Anterior cingulate cortex (tissue), 58 donors: ENCODE measurements at places on chromosomes 2 and 18.

DNA sequence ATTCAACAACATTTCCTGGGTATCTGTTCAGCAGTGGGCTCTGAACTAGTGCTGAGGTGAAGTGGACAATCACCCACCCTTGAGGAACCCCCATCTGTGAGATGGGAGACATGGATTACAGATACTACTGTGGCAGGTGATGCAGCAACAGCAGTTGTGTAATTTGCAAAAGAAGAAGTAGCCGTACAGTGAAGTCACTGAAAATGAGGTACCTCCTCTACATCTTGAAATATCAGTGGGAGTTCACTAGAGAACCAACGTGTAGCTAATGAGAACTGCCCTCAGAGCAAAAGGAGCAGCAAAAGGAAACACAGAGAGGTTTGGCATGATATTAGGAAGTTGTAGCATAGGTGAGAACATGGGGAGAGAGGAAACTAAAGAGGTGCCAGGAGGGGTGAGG lies 41.3 kb downstream of the VSNL1 start:
- DNase-seq, result no peak

- DNase-seq, result no peak
Measured at GRCh38 chr2:219991116-219991515, 363.7 kb downstream of the SLC4A3 start.

DNA sequence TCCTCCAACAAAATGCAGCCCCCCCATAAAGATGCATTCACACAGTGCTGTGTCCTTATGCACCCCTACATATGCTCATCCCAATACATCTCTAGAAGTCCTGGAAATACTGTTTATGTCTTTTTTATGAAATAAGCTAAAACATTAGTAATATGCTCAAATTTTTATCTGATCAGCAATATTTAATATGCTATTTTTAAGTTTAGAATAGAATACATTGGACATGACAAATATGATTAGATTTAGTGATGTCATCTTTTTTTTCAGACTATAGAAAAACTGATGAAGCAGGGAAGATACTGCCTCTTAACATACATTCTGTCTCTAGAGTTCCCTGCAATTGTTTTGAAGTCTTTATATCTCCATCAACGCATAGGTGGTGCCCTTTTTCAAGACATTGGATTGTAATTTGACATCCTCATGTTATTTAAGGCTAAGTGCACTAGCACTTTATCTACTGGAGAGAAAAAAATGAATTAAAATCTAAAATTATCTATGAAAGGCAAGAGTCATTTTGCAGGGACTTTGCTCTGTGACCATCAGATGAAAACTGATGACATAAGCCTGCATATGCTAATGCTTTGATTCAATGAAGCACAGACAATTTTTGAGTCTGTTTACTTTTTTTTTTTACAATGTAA lies 395.3 kb downstream of the LPIN1 start:
- no peak for DNase-seq

GRCh38 chr2:20868377-20868776 lies 45.5 kb upstream of the LDAH start:
- no peak for DNase-seq

DNA sequence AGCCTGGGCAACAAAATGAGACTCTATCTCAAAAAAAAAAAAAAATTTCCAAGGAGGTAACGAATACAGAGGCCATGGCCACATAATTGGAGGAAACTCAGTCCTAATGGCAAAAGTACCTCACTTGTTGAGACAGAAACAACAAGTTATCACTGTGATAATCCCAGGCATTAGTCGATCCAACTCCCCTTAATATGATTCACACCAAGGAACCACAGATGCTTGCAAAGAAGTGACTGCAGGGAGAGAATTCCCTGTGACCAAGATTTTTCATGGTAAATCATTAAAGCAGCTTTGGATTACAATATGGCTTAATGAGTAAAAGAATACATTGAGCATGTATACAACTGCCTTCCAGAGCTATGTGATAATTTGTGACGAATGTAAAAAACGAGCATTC lies 80.4 kb upstream of the RNU4ATAC start:
- DNase-seq, result no peak

- no peak for DNase-seq
Measured at GRCh38 chr2:180677930-180678624, 302.3 kb upstream of the UBE2E3 start.

DNA sequence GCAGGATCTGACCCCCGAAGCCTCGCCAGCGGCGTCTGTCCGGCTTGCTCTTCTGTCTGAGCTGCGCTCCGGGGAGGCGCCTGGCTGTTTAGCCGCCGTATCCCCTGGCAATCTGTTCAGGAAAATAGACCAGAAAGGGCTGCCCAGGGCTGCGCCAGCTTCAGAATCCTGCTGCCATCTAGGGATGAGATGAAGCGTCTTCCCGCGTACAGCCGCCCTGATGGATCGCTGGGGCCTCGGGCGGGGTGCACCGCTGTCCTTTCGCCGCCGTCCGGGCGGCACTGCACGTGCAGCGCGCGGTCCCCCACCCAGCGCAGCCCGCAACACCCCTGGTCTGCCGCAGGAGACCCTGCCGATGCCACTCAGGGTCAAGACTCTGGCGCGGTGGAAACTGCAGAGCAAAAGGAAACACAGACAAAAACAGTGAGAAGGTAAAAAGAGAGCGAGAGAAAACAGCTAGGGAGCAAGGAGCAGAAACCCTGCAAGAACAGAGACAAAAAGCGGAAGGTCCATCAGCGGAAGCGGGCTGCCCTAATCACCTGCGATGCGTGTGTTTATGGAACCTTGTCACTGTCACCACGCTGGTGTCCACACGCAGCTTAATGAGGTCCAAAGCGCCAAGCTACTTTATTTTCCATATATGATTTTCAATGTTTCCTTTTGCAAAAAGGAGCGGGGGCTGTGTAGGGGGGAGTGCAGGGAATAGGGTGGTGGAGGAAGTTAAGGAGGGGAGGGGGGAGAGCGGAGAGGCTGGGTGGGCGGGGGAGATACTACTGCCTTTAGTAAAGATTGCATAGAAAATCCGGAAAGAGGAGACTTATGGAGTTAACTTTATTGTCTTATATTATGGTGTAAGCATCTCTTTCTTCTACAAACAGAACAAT lies 2113.3 kb upstream of the PIK3C3 start:
- DNase-seq, result peak; percentile 65

DNA sequence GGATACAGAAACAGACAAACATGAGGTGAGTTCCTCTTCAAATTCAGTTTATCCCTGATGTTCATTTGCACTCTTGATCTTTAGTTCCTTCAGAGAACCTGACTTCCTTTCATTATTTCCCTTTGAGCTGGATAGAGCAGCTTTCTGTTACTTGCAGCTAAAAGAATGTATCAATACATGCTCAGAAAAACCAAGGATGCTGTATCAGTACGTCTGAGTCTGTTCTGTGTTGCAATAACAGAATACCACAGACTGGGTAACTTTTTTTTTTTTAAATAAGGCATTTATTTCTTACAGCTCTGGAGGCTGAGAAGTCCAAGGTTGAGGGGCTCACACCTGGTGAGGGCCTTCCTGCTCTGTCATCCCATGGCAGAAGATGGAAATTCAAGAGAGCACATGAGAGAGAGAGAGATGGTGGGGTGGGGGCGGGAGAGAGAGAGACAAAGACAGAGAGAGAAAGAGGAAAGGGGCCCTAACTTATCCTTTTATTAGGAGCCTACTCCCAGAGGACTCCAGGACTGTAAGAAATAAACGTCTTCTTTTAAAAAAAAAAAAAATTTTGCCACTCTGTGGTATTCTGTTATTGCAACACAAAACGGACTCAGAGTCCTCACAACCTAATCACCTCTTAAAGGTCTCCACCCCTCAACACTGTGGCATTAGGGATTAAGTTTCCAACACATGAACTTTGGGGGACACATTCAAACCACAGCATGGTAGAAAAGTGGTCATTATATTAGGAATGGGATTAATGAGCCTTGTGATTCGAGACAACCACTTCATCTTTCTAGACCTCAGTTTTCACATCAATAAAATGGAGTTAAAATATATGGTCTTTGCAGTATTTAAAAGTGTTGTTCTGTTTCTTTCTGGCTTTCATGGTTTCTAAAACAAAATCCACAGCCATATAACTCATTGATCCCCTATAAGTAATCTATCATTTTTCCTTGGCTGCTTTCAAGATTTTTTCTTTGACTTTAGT lies 18.4 kb upstream of the SELENOI start:
- DNase-seq, result no peak

DNA sequence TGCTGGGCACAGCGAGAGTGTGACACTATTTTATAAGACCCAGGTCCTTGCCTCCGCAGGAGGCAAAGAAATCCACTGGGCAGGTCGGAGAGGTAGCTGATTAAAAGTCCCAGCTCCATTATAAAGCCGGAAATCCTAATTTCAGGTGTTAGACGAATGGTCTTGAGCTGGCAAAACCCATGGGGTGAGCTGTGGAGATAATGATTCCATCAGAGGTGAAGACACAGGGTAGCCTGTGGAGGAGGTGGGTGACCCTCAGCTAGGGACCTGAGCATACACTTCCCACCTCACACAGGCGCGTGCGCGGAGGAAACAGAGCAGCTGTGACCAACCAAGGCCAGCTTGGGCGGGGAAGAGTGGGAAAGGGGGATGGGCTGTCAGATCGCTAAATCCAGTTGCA lies 201.7 kb upstream of the CXCR4 start:
- no peak for DNase-seq

- no peak for DNase-seq
Measured at GRCh38 chr2:105237045-105237765, 4.3 kb upstream of the GPR45 start.

- no peak for DNase-seq
Measured at GRCh38 chr2:161990741-161991140, 83.3 kb downstream of the DPP4 start.

- DNase-seq, result no peak
Measured at GRCh38 chr18:12656938-12657683, 796 bp downstream of the SPIRE1 start.

DNA sequence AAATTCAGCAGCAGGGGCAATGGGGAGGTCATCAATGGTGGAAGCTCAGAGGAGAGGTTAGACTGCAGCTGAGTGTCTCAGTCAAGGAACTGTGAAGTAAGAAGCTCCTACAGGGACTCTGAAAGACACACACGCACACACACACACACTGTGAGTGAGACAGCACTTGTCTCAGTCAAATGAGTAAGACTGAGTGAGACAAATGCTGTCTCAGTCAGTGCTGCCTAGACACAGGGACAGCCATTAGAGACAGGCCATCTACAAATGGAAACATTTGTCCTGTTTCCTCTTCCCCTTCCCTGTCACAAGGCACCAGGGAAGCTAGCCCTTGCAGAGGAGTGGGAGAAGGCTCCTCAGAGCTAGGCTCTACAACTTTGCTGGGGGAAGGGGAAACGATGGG lies 577.4 kb upstream of the GCFC2 start:
- DNase-seq, result no peak

DNA sequence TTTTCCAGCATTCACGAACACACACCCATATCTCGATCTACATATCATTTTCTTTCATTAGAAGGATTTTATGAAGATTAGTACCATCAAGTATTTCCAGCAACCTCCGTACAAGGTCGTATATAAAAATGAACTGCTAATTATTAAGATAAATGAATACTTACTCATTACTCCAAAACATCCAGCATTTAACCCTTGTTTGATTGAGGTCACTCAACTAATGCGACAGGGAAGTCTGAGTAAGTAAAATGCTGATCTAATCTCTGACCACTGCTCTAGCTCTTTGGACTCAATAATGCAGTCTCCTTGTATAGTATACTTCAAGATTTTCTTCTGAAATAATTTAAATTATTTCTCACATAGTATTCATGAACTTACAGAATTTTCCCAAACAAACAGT lies 2.0 kb downstream of the ABHD3 start:
- no peak for DNase-seq

DNA sequence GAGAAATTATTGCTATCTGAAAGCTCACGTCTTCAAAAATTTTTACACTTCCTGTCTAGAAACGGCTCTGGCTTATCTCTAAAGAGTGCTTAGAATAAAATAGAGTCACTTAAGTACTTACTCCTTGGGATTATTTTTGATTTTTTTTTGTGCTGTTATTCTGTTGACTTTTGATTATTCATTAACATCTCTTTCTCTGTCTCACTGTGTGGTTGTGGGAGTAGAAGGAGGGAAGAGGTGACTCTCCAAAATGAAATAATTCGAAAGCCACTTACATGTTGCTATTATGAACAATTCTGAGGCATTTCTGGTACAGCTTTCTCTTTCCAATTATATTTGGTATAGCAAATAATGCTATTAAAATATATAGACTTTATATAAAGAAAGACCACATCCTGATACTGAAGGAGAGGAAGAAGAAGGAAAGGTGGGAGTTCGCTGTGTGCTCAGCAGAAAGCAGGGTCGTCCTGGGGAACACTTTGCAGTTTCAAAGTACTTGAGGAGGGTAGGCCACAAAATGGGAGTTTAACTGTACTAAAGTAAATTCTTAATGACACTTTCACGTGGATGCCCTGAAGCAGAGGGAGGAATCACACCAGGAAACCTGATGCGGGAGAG lies 9.6 kb upstream of the MMADHC start:
- no peak for DNase-seq

- no peak for DNase-seq
Measured at GRCh38 chr18:13809531-13810255, 14.3 kb upstream of the MC5R start.

DNA sequence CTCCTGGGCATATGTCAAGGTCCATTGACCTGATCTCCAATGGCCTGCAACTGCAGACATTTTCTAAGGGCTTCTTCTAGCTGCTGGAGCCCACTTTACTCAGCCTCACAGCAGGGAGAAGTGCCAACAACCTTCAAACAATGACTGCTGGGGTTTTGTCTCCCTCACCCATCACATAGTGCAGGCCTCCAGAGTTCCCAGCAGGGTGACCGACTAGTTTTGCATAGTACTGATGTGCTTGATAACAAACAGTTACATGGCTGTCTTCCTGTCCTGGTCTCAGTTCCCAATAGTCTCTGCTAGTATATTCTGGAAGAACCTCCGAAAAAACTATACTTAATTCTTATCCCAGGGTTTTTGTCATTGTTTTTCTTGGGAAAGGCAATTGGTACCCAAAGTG lies 10.4 kb upstream of the NETO1 start:
- DNase-seq, result no peak

GRCh38 chr2:84022810-84023431 lies 436.2 kb downstream of the SUCLG1 start:
- peak; percentile 1 for DNase-seq

DNA sequence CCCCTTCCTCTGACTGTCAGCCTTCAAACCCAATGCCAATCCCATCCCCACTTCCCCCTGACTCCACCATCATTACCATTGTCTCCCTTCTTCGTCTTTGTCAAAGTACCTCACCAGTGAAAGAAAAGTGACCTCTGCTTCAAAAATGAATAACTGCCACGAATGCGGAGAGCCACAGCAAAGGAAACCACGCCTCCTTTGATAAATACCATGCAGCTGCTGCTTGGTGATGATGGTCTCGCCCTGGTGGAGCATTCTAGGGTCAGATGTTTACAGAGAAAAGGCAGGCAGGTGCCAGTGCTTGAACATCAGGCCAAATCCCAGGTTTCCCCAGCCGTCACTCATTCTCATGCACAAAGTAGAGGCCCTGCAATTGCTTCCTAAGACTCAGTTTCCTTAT lies 162.2 kb downstream of the BCL11A start:
- DNase-seq, result no peak

DNA sequence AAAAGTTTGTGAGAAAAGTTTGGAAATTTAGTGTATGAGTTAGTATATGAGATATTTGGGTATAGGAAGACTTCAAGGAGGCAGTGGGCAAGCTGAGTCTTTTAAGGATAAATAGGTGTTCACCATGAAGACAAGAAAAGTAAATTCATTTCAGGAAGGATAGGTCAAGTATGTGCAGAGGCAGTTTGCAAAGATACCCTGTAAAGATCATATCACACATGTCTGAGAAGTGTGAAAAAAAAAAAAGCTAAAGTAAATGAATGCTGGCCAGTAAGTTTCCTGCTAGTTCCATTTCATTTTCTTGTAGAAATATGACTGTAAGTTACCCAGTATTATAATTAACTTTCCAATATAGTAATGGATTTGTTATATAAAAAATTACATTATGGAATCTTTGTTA lies 131.0 kb downstream of the PHLPP1 start:
- DNase-seq, result no peak
